ENCODE measurements at places on chromosomes 5 and 9.

DNA sequence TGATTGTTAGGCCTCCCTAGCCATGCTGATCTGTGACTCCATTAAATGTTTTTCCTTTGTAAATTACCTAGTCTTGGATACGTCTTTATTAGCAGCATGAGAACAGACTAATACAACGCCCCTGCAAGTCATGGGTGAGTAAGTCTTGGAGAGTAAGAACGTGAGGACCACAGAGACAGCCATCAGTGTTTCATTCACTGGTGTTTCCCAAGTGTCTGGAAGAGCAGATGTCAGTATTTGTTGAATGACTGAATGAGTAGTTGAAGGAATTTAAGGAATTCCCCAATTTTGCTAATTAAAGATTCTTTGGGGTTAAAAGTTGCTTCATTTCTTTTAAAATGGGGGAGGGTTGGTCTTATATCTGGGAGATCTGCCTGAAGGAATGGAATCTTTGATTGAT is 178.8 kb downstream of the TRIO start:
- no peak for DNase-seq

GRCh38 chr5:62127098-62127736 is 178.8 kb upstream of the KIF2A start:
- no peak for DNase-seq

- no peak for DNase-seq
Measured at GRCh38 chr9:77987880-77988525, 43.6 kb downstream of the GNAQ start.

DNA sequence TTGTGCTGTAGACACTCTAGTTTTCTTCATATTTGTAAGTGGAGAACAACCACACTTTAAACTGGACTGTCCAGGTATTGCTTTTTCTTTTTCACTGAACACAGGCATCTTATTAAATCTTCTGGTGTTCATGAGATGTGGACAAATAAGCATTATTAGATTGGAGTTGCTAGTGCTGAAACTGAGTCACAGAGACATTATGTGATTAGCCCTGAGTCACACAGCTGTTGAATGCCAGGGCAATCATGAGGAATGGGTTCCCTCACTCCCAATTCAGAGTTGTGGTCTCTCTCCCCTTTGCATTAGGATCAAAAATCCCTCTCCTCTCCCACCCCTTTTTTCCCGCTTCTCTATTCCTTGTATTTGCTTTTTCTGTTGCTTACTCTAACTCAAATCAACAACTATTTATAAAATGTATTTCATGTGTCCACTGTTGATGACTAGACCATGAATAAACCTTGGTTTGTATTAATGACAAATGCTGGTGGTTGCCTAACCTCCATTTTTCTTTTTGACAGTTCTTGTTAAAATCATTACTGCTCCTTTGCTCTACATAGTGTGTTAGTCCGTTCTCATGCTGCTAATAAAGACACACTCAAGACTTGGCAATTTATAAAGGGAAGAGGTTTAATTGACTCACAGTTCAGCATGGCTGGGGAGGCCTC is 738.2 kb downstream of the BRINP1 start:
- no peak for DNase-seq

GRCh38 chr9:111483439-111483857 is 735 bp downstream of the ECPAS start:
- DNase-seq: no peak

DNA sequence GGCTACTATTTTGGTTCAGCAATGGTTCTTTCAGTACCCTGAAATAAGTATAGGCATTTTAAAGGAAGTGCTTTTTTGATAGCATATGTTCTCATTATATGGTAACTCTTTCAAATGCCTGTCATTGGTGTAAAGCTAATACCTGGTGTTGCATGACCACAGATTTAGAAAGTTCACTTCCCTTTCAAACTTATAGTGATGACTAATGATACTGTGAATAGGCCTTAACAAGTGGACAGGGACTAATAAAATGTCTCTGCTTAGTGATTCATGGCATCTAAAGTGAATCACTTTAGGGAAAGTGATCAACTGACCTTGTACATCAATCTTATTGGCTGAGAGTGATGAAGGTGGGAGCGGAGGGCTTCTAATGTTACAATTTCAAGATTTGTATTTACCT is 21.6 kb downstream of the MRPL22 start:
- DNase-seq: no peak

DNA sequence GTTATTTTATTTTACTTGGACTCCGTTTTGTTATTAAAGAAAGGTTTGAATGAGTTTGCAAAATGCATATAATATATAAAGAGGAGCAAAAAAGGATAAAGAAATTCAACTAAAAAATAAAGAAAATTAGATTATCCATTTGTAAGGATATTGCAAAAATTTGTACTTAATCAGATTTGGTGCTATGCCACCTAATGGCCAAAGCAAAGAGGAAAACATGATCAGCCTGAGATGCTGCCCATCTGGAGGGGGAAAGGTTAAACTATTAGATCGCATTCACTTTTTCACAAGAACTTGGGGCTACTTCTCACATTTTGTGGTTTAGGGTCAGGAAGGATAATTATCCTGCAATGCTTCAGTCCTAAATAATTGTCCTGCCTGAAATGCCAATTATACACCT is 350.6 kb downstream of the MLLT3 start:
- no peak for DNase-seq

GRCh38 chr5:175021321-175021720 is 296.9 kb downstream of the MSX2 start:
- no peak for DNase-seq

DNA sequence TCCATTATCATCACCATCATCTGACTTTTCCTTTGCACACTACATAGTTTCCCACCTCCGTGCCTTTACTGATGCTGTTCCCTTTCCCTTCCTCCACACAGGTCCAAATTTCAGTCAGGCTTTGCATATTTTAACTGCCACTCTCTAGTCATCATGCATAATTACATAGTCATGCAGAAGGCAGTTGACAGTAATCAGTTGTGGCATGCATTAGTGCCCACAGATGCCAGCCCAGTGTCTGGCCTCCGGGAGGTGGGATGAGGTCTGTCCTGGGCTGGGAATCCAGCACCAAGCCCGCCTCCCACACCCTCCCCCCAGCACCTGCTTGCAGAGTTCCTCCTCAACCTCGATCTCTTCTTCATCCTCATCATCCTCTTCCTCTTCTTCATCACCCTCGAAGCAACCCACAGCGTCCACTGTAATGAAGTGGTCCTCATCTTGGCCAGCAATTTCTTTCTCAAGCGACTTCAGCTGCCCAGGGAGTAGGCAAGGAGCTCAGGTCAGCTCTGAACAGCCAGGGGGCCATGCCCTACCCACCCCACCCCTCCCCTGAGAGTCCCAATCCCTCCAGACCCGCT is 8.8 kb downstream of the BBLN start:
- no peak for DNase-seq

GRCh38 chr5:175254155-175254554 is 189.8 kb downstream of the DRD1 start:
- no peak for DNase-seq

GRCh38 chr5:26054594-26054993 is 983.8 kb downstream of the CDH9 start:
- DNase-seq: no peak

DNA sequence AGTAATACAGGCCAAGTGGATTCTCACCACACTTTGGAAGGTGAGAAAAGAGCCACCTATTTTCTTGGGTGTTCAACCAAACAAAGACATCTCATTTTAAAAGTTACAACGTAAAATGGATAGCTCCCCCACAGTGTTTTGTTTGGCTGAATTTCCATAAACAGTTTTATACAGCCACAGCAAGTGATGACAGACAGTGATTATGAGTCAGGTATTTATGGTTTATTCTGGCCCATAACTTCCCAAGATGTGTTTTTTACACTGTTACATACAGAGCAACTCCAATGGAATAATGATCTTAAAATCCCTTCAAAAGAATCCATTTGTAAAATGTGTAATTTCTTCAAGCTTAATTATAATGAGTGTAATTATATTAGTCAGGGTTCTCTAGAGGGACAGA is 421.3 kb downstream of the TLE1 start:
- no peak for DNase-seq

GRCh38 chr9:134918646-134919045 is 934 bp upstream of the FCN1 start:
- no peak for DNase-seq
